Posterior cingulate gyrus (tissue), 11 donors: ENCODE measurements at places on chromosomes 12 and 14.
A peak's percentile ranks its signal among the peaks of the same experiment; 100 is the strongest.

DNA sequence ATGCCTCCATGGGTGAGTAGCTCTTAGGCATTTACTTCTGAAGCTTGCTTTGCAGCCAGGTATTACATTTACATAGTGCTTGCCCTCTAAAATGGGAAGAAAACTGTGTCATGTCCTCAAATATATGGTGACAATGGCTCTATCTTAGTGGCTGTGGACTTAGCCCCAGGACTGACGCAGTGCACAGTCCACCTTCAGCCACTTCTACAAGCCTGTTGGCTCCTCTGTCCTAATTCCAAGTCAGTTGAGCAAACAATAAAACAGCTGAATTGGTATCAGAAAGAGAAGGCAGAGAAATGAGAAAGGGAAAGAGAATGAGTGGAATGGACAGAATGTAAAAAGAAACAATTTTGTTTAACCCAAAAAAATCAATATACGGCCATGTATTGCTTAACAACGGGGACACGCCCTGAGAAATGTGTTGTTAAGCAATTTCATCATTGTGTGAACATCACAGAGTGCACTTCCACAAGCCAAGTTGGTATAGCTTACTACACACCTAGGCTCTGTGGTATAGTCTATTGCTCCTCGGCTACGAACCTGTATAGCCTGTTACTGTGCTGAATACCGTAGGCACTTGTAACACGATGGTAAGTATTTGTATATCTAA, 93.5 kb downstream of the GRIN2B start:
- no peak for DNase-seq

GRCh38 chr14:60652674-60653651, 3.7 kb upstream of the SIX1 start:
- DNase-seq: no peak

- peak; percentile 74 for DNase-seq
Observed at GRCh38 chr14:23009939-23010726, at the start of gene C14orf93. TSS of gene C14orf93 (minus strand) at chr14:23010143. CDS start at chr14:22999023, 11,120 bp downstream.

DNA sequence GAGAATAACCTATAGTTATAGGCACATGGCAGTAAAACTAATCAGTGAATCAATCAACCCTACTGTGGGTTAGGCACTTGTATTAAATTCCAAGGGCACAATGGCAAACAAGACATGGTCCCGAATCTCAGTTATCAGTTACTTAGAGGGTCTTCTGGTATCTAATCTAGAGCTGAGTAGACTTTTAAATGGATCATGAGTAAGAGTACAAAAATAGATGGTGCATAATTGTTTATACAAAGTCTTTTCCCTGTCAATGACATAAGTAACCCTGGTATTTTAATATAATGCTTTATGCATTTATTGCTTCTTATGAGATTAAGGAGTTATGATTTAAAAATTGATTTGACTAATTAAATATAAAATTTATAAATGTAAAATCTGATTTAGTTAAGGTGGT, 23.0 kb upstream of the KCNJ8 start:
- DNase-seq: no peak

DNA sequence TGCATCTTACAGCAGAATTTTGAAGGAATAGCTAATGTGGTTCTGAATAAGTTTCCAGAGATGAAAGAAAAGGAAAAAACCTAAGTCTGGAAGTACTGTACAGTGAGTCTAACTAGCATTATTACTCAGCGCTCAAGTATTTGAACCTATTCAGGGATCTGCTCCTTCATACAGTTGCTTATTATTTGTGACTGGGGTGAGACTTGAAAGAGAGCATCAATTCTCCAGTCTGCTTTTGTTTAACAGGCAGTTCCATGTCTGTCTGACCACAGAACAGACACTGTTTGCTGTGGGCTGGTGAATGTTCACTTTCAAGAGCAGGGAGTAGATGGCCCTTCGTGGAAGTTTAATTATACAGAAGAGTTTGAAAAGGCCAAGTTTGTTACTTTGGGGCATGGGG, 9.3 kb downstream of the ETV6 start:
- no peak for DNase-seq

- DNase-seq: no peak
Observed at GRCh38 chr14:32679927-32680612, 258.6 kb upstream of the NPAS3 start.

DNA sequence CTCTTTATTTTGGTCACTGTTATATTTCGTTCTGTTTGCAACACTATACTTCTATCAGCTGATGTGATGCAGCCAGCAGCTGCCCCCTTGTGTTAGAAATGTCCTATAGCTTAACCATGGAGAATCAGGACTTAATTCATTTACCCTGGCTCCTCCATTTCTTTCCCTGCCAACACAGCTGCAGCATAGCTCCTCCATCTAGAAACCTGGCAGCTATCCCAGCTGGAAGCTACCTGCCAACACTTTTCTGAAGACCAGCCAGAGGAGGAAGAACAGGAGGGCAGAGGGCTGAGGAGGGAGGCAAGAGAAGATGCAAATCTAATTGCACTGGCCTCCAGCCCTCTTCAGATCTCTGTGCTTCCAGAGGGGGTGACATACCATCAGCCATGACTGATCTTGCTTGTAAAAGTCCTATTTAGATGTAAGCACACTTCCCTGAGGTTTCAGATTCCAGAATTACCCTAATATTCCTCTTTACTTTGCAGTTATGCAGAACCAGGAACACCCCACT, 156.8 kb upstream of the TMEM260 start:
- DNase-seq: peak; percentile 21

DNA sequence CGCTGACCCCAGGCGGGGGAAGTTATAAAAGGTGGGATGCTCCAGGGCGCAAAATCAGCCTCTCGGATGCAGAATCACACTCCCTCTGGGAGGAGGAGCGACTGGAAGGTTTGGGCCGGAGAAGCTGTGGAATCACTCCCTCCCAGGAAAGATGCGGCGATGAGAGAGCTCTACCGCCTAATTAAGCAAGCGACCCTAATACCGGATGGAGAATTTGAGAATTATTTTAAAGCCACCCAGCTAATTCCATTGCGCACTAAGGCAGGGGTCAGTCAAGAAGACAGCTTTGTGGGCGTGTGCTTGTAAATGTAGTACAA, 1.9 kb downstream of the COL2A1 start:
- DNase-seq: no peak

DNA sequence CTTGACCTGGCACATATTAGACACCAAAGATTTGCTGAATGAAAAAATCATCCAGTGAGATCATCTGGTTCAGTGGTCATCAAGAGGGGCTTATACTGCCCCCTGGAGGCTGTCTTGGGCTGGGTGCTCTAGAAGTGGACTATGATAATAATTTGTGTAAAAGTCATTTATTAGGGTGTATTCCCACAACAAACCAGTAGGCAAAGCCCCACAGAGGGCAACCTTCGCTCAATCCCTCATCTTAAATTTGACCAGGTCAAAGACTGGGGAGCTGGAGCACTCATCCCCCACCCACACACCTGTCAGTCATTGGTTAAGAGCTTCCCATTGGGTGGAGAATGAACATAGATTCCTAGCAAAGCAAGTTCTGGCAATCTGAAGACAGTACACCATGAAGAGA, 20.0 kb upstream of the FICD start:
- DNase-seq: no peak

- DNase-seq: peak; percentile 28
Observed at GRCh38 chr12:116879509-116880212, 1.6 kb downstream of the HRK start.

GRCh38 chr14:96876747-96877146, 79.6 kb downstream of the VRK1 start:
- DNase-seq: no peak

- DNase-seq: no peak
Observed at GRCh38 chr12:62625228-62625627, 158.6 kb downstream of the MON2 start.

- DNase-seq: no peak
Observed at GRCh38 chr14:100696590-100696989, 30.1 kb upstream of the DLK1 start.

- DNase-seq: no peak
Observed at GRCh38 chr12:123948401-123948795, 24.2 kb downstream of the CCDC92 start.

GRCh38 chr12:2168808-2169207, 116.0 kb downstream of the CACNA1C start:
- no peak for DNase-seq

GRCh38 chr14:75426332-75427125, 1.3 kb upstream of the JDP2 start:
- no peak for DNase-seq

DNA sequence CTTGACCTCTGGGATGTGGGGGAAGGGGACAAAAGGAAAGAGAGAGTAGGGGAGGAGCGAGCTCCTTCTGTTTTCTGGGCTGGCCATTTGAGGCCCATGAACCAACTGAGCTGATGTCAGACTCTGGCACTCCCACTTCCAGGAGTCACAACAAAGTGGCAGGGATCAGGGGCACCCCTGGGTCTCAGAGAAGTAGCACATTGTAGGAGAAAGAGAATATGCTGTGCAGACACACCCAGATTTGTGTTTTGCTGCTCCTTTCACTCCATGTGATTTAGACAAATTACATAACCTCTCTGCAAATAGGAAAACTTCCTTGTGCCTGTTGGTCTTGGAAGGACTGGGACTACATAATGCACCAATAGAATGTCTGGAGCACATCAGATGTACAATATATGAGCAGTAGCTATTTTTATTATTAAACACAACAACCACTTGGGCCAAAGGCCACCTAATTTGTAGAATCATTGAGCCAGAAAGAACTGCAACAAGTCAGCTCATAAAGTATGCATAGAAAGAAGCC, 265.5 kb downstream of the ZFP36L1 start:
- DNase-seq: no peak

GRCh38 chr12:25308756-25309155, 58.0 kb upstream of the KRAS start:
- DNase-seq: no peak

DNA sequence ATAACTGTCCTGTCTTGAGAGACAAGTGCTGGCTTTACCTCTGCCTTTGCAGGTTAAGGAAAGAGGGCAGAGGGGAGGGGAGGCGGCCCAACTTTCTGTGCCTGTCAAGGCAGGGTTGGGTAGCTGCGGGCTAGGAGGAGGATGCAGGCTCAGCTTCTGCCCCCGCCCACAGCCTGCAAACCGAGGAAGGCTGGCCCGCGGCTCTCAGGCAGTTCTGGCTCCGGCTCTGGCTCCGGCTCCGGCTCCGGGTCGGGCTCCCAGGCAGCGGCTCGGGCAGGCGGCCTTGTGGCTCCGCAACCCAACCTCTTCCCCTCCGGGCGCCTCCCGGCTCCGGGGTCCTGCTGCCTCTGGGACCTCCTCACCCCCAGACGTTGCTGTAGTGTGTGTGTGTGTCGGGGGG, 92.9 kb downstream of the TMEM30B start:
- peak; percentile 17 for DNase-seq

GRCh38 chr12:120713861-120714482, 3.7 kb downstream of the UNC119B start:
- peak; percentile 56 for DNase-seq

DNA sequence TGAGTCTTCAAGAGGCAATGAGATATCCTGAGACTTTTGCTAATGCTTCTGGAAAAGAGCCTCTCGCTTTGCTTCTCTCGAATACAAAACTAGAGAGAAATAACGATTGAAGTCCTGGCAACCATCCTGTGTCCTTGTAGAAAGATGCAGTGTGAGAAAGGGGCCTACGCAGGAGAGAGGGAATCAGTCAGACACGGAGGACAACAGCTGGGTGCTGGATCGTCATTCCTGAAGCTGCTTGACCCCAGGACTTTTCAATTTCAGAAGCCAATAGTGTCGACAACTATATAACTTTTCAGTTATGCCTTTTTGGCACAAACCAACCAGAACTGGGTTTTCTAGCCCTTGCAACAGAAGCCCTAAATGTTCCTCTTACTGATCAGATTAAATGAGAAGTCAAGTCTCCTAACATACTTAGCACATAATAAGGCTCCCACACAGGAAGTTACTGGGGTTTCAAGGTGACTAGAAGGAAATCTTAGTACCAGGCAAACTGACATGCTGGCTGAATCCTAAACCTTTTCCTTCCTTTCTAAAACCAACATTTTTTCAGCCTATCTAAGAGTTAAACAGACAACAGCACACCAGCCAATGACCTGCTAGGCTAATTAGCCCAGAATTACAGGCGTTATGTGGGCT, 755.6 kb downstream of the MED13L start:
- DNase-seq: no peak

DNA sequence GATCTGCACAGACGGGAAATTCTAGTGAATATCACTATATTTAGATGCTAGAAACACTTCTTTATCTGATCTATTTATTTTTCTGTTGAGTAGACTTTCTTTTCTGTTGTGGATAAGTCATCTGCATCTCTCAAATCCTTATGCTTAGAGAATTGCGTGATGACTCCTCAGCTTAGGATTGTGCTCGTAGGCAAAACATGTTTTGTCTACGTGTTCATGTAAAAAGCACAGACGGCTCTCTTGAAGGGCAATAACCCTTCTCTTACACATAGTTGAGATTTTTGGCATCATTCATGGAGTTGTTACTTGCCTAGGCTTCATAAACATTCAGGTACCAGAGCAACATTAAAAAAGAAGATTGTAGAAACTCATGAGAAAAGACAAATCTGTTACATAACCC, 18.6 kb downstream of the PPFIBP1 start:
- no peak for DNase-seq

DNA sequence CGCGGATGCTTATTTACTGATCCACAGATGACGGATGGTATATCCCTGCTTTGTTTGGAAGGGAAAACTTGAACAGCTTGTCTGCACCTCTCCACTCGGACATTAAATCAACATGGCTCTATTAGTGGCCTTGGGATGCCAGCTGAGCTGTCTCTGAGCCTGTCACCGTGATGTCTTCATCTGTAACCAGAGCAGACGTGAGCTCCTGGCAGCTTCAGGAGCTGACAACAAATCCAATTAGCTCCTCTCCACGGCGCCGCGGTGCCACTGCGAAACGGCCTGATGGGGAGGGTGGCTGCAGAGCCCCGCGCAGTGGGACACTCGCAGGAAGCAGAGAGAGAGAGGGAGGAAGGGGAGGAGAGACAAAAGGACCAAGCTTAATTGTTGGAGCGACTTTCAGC, 112.3 kb downstream of the PAPOLA start:
- no peak for DNase-seq

- no peak for DNase-seq
Observed at GRCh38 chr12:68042212-68042699, 53.0 kb downstream of the IFNG-AS1 start.

- no peak for DNase-seq
Observed at GRCh38 chr12:46267575-46267824, 1.3 kb downstream of the SLC38A1 start.

- DNase-seq: no peak
Observed at GRCh38 chr12:123762715-123763052, 583 bp downstream of the DNAH10 start.

GRCh38 chr14:56122301-56122700, 4.1 kb downstream of the PELI2 start:
- no peak for DNase-seq

- DNase-seq: peak; percentile 22
Observed at GRCh38 chr12:132467511-132467910, 22.4 kb upstream of the FBRSL1 start.

DNA sequence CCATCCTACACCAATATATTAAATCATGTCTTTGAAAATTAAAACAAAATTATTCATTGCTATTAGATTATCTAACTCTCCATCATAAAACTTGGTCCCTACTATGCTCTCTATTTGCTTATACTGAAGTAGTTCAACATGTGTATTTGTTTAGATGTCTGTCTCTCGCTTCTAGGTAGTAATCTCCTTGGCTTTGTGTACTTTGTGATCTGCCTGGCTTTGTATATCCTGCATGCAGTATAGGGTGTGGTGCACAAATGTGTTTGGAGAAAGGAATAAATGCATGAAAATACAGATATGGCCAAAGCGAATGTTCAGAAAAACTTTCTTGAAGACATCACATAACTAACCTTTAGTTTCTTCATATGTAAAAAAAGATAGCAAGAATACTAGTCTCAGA, 246.6 kb upstream of the LRFN5 start:
- DNase-seq: no peak
